ENCODE measurements at places on chromosomes 13 and 19.

GRCh38 chr13:43019811-43020210, 3.6 kb upstream of the DNAJC15 start:
- DNase-seq: no peak

DNA sequence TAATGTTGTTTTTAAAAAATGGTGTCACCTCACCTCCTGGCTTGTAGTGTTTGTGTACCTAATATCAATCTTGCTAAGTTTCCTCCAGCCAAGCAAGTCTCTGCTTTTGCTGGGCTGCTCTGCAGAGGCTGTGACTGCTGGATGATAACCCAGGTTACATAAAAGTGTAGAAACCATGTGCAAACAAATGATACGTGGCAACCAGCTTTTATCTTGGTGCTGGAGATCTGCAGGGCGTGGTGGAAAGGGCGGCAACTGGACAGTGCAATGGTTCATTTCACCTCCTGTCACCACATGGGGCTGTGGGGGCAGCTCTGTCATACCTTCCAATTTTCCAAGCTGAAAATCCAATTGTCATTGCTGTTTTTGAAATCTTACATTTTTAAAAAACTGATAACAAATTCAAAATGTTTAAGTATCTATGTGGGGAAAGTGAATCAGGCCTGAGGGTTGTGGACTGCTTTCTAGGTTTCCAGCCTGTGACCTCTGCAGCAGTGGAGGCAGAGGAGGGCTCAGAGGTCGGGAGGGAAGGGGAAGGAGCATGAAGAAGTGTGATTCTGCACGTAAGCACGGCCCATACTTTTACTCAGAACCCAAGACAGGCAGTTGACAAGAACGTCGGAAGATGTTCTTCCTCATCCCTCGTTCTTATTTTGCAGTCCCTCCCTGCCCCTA, 9.7 kb downstream of the GPR42 start:
- DNase-seq: no peak

DNA sequence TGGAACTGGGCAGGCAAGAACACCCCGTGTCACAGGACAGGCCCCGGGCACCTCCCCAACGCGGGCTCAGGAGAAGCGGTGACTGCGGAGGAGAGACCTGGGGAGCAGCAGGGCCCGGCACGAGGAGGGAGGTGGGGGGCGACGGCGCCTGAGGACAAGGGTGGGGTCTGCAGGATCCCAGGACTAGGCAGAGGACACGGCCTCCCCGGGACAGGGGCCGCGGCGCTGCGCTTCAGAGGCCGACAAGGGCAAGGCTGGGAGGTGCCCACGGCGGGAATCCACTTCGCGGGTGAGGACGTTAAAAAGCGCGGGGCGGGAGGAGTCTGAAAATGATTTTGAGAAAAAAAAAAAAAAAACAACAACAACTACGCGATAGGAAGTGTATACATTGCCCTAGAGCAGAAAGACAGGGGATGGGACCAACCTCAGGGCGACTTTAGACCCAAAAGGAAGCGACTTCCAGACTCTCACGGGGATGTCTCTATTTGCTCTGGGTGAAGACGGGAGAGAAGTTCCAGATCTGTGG, 44.9 kb downstream of the ZNF611 start:
- DNase-seq: no peak

GRCh38 chr19:23882493-23882892, 32.2 kb upstream of the ZNF726 start:
- DNase-seq: no peak

DNA sequence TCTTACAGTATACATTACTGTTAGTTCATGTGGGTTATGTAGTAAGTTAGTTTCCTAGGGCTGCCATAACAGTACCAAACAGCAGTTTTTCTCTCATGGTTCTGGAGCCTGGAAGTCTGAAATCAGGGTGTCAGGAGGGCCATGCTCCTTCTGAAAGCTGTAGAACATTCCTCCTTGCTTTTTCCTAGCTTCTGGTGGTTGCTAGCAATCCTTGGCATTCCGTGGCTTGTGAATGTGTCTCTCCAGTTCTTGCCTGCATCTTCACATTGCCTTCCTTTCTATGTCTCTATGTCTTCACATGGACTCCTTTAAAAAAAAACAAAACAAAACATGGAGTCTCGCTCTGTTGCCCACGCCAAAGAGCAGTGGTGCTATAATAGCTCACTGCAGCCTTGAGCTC, 95.4 kb downstream of the WDFY2 start:
- no peak for DNase-seq
